CD14-positive monocyte (primary cell): ENCODE measurements at places on chromosomes 5 and 9.

DNA sequence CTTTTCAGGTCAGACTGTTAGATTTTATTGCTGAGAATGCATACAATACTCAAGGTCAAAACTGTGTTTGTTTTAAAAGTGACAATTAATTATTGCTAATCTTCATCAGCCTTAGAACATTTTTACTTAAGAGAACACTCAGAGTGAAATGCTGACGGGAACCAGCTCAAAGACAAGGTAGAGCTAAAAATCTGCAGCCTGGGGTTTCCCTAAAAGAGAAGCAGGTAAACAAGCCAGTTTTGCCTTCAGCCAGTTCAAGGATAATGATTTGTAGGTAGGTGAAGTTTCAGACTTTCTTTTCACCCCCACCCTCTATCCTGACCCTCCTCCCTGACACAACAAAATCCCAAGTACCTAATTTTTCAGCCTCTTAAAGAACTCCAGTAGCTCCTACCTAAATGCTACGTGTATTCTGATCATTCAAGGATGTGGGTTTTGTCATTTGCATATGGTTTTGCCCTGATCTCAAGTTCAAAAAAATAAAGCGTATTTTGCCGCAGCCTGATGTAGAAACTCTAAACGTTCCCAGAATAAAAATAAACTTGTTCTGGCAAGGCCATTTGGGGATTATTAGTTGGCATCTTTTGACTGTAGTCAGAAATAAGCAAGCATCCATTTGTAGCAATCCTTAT is 407.2 kb downstream of the EFNA5 start:
- DNase-seq = no peak

DNA sequence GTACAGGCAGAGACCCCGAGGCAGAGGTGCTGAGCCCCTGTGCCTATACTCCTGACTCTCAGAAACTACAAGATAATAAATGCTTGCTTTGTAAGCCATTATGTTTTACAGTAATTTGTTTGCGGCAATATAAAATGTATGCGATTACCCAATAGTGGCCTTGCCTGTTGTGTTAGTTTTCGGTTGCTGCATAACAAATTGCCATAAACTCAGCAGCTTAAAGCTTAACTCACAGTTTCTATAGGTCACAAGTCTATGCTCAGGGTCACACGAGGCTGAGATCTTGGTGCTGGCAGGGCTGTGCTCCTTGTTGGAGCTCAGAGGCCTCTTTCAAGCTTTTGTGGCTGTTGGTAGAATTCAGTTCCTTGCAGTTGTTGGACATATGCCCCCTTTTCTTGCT is 114.8 kb downstream of the COL23A1 start:
- no peak for DNase-seq

- DNase-seq = peak; percentile 49
Measured at GRCh38 chr5:143403334-143403592, 223 bp downstream of the NR3C1 start.

GRCh38 chr9:81112627-81113452 is 576.5 kb downstream of the TLE1 start:
- DNase-seq = no peak

- no peak for DNase-seq
Measured at GRCh38 chr5:76548525-76549229, 74.5 kb downstream of the F2RL2 start.

GRCh38 chr9:27125936-27126335 is 16.9 kb downstream of the TEK start:
- no peak for DNase-seq

DNA sequence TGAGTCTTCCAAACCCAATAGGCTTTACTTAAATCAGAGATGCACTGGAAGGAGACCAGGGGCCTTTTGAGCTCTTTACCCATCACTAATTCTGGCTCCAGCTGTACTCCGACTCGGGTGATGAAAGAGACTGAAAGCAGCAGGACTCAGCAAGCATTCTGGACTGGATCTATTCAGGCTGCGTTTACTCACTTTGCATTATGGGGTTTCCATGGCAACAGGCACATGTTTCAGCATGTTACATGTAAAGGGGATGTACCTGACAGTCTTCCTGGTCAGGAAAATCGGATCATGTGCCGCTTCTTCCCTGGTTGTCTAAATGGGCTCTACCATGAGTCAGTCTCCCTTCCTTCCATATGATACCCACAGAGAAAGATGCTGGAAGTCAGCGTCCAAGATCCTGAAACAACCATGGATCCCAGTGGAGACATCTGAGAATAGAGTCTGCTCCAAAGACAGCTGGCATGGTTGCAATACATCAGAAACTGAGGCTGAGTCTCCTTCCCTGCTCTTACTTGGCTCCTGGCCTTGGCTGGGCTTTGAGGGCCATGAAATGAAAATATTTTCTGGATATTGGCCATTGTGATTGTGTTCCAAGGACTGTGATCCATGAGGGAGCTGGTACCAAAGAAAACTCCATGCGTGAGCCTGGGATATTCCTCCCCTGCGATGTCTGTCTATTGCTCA is 102.5 kb upstream of the TNC start:
- no peak for DNase-seq

DNA sequence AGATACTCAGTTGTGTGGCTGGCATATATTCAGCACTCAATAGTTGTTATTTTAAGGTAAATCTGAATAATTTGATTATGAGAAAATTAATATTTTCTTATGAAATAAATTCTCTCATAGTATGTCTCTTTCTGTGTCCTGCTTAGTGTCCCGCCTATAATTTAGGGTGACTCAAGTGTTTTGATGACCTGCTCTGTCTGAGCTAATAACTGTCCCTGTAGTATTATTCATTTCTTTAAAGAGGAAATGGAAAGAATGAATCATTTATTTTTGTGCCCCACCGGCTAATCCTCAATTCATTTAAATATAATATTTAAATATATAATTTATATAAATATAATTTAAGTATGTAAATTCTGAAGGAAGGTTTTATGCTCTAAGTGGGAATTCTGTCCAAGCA is 4.1 kb downstream of the SLC1A1 start:
- DNase-seq = no peak

DNA sequence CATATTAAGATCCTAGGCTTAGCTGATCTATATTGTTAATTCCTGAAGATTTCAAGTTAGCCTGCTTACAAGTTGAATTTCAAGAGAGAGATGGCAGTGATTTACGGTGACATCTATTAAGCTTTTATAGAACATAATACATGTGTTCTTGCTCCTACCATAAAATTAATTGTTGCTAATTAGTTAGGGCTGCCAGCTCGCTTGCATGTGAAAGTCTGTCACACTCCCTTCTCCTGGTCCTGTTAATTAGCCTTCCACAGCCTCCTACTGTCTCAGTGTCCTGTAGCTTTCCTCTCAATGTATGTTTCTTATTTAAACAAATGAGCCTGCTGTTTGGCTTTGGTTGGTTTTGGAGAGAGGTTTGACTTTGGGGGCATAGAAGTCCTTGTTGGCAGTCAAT is 247.2 kb downstream of the NTRK2 start:
- no peak for DNase-seq

DNA sequence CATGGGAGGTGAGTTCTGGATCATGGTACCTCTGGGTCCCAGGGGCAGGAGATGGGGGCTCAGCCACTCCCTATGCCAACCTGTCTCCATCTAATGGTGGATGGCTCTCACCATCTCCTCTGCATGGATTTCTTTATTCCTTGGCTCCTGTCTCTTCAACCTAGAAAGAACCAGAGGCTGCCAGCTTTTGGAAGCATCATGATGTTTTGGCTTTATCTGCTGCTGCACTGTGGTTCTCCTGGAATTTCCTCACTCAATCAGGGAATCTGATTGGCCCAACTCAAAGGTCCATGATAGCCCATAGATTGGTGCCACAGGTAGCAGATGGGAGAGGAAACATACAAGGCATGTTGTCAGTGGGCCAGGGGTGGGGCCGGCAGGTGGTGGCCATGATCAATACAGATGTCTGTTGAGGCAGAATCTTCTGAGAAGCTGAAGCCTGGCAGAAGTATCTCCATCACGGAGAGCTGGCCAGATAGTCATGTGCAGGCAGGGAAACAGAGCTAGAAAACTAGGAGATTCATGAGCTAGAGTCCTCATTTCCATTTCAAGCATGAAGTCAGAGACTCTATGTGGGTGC is 158.2 kb downstream of the MACROH2A1 start:
- no peak for DNase-seq

DNA sequence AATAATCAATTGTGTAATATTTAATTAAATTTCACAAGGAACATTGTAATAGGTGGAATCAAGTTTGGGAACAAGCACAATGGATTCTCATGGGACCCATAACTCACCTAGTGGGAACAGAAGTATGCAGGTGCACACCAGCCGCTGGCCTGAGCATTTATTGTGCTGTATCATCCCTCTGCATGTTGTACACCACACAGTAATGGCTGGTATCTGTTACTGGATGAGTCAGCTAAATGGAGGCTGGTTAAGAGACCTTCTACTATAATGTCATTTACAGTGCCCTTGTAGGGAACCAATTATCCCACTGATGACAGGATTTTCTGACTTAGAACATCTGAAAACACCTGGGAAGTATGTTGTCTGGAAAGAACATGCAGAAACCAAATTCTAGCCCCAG is 3.2 kb upstream of the MAP3K1 start:
- DNase-seq = peak; percentile 45
